SK-MEL-5 (cell line): ENCODE measurements at places on chromosomes 16 and 17.

DNA sequence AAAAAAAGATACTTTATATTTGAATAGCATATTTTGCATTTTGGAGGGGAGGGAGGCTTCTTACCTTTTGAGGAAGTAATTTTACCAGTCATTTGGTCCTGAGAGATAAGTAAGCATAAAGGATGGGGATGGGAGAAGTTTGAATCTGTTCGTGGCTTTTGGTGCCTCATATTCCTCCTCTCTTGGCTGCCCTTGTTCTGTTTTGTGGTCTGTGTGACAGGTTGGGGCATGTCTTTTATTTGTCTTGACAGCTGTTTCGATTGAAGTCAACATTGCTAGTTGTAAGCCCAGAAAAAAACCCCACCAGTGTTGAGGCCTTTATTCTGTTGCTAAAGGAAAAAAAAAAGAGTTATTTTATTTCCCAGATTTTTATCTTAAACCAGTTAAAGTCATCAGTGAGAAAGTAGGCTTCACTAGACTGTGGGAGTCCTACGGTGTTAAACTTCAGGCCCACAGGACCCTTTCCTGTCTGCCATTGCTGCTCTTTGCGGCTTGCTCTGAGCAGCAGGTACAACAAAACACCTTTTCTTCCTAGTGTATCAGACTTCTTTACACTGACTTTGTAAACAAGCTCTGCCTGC lies 11.4 kb downstream of the SLC7A6 start:
- no peak for DNase-seq

GRCh38 chr17:15492791-15493692 lies 25.6 kb upstream of the CDRT4 start:
- no peak for DNase-seq

DNA sequence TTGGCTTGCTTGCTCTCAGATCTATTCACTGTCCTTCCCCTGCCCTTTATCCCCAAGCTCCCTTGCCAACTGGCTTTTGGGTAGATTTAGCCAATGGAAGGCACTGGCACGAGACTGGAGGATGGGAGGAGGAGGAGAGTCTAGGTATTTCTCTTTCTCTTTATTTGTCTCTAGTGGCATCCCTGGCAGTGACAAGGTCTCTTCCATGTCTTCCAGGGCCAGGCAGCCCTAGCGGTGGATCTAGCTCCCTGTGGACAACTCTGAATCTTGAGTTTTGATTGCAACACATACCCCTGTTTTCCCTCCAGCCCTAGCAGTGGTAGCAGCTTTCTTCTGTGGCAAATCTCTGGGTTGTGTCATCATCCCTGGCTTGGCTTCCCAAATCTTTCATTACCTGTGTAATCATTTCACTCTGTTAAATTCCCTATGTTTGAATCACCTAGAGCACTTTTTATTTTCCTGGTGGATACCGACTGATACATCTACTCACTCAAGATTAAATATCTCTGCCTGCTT lies 171.1 kb upstream of the IRX6 start:
- DNase-seq: no peak

GRCh38 chr16:79037521-79038373 lies 562.8 kb downstream of the MAF start:
- no peak for DNase-seq

DNA sequence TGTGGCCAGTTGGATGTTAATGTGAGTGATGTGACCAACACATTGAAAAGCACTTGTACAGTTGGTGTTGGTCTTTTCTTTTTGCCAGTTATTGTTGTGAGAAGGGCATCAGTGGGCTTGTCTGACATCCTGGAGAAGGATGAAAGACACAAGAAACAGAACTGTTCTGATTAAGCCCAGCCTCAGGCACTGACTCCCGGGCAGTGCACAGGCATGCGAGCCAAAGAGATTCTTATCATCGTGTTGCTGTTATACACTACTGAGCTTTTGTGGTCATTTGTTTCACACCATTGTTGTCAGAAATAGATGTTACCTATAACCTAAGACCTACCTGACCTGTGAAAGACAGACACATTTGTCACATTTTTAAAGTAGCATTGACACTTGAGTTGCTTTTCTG lies 236.8 kb upstream of the CA10 start:
- no peak for DNase-seq
